Nucleus accumbens (tissue), 56 donors: ENCODE measurements at places on chromosomes 7 and 10.

- DNase-seq, result no peak
Measured at GRCh38 chr10:89062861-89063260, 72.3 kb downstream of the FAS start.

- no peak for DNase-seq
Measured at GRCh38 chr7:43220250-43220649, 107.8 kb downstream of the HECW1 start.

DNA sequence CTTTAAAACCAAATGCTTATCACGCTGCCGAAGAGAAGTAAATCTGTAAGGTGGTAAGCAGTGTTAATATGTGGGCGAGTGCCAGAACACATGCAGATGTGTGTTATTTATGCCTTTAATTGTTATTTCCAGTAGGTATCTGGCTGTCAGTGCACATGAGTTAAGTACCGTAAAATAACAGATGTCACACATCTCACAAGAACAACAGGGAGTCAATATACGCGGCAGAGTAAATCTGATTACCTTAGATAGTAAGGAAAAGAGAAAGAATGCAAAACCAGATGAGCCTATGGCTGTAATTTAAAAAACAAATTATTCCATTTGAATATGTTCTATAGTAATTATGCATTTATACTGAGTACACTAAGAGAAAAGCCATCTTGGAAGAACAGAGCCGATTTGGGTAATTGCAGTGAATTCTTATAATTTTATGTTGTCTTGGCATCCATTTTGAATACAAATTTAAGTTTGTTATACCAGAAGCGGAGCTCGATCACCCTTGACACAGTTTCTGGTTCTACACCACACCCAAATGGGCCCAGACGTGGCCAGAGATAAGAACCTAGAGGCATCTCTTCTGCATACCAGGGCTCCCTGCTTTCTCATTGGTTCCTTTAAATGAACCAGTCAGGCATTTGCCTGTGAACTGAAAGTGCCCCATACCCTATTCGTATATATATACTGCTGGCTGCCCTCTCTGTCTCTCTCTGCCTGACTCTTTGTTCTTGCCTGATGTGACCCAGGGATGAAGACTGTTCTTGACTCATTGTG is 34.8 kb downstream of the DNAJB9 start:
- DNase-seq, result no peak

GRCh38 chr10:69408318-69409175 is 8.2 kb downstream of the TACR2 start:
- DNase-seq, result peak; percentile 78

GRCh38 chr7:45118292-45118691 is 6.8 kb upstream of the TBRG4 start:
- no peak for DNase-seq

GRCh38 chr10:11011984-11012383 is 5.7 kb upstream of the CELF2 start:
- DNase-seq, result no peak

DNA sequence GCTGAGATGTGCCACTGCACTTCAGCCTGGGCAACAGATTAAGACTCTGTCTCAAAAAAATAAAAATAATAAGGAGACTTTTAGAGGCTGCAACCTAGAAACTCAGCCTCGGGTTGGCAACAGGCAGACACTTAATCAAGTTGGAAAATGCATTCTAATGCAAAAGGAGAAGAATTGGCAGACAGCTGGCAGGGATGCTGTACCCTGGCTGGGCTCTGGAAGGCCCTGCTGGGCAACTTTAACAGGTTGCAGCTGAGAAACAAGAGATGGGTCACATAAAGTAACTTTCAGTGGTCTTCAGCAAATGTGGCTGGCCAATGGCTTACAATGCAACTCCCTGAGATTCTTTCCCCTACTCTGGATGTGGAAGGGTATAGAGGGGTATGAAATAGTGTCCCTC is 1225.7 kb downstream of the TYW1 start:
- no peak for DNase-seq
